ENCODE measurements at places on chromosomes 5 and 9.
A peak's percentile ranks its signal among the peaks of the same experiment; 100 is the strongest.

DNA sequence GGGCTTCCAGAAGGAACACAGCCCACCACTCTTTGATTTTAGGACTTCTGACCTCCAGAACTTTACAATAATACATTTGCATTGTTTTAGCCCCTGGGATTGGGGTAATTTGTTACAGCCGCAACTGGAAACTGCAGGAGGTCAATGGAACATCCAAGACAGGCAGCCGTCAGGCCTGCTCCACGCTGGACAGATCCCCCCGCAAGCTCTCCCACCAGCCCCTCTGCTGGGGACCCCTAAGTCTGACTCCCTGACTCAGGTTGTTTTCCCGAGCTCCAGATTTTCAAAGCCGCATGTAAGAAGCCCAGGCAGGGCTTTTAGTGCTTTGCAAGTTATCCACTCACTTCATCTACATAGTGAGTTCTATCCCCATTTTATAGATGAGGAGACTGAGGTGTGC is 127.6 kb downstream of the PAX5 start:
- no peak for DNase-seq

- no peak for DNase-seq
Measured at GRCh38 chr5:65766175-65766574, 44.2 kb downstream of the NLN start.

- DNase-seq: no peak
Measured at GRCh38 chr9:87085073-87085472, 137.8 kb upstream of the GAS1 start.

DNA sequence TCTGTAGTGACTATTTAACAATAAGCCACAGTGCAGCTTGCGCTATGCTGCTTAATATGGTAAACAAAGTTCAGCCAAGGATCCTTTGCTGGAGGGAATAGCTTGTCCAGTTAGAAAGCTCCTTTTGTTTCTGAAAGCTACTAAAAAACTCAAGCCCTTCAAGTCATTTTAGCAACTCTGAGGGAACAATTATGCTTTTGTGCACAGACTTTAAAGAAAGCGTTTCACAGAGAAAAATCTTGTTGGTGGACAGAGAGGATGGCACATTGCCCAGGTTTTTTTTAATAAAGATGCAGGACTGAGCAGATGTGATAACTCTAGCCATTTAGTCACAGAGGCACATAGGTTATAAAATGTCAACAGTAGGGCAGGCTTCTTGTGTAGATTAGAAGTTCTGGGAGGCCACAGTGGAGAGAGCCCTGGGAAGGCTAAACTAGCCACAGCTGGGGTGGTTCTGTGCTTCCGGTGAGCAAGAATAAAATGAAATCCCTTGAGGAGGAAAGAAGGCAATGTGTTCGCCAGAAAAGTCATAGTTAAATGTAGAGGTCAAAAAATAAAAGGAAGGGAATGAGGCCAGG is 63.4 kb downstream of the ALDH7A1 start:
- peak; percentile 19 for DNase-seq

DNA sequence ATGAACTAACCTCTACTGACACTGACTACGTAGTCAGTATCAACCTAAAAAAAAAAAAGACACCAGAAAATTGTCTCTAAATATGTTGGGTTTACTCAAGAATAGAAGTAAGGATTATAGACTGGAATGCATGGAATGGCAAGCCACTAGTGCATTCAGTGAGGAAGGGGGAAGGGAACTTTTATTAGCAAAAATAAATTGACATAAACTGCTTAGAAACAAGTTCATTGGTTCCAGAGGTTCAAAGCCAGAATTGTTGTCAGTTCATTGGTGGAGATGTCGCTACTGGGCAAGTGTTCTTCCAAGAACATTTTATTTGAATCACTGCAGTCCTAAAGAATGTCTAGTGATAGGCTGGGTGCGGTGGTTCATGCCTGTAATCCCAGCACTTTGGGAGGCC is 26.1 kb upstream of the AOPEP start:
- peak; percentile 43 for DNase-seq

- DNase-seq: no peak
Measured at GRCh38 chr9:123261006-123261677, 7.2 kb downstream of the STRBP start.
